ENCODE measurements at places on chromosomes 12 and 14.

DNA sequence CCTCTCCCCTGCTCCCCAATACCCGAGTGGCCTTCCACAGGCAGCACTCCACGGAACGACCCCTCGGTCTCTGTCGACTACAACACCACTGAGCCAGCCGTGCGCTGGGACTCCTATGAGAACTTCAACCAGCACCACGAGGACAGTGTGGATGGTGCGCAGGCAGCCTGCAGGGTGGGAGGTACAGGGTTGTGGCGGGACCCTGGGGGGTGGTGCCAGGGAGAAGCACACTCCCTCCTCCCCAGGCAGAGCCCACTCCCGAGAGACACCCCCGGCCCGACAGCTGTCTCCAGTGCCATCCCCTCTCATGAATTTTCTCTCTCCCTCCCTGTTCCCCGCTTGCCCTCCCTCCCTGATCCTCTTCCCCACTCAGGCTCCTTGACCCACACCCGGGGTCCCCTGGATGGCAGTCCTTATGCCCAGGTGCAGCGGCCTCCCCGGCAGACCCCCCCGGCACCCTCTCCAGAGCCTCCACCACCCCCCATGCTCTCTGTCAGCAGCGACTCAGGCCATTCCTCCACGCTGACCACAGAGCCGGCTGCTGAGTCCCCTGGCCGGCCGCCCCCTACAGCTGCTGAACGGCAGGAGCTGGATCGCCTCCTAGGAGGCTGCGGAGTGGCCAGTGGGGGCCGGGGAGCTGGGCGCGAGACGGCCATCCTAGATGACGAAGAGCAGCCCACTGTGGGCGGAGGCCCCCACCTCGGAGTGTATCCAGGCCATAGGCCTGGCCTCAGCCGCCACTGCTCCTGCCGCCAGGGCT is 9.0 kb downstream of the TNS2 start:
- no peak for DNase-seq

GRCh38 chr14:99682809-99683618 is 1.1 kb upstream of the CYP46A1 start:
- DNase-seq = peak; percentile 68

- no peak for DNase-seq
Measured at GRCh38 chr14:99309220-99309766, 37.3 kb upstream of the BCL11B start.

- no peak for DNase-seq
Measured at GRCh38 chr14:69539631-69540410, 34.9 kb downstream of the CCDC177 start.

DNA sequence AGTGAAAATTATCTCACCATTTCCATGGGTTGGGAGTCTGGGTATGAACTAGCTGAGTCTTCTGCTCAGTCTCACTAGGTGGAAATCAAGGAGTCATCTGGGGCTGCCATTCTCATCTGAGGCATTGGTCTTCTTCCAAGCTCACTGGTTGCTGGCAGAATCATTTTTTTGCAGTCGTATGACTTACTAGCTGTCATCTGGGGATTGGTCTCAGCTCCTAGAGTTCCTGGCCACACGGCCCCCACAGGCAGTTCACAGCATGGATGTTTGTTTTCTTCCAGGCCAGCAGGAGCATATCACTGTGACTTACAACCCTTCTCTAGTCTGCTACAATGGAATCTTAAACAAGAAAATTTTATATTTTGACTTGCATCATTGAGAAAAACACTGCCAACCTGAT is 18.6 kb upstream of the OR10AD1 start:
- DNase-seq = no peak

DNA sequence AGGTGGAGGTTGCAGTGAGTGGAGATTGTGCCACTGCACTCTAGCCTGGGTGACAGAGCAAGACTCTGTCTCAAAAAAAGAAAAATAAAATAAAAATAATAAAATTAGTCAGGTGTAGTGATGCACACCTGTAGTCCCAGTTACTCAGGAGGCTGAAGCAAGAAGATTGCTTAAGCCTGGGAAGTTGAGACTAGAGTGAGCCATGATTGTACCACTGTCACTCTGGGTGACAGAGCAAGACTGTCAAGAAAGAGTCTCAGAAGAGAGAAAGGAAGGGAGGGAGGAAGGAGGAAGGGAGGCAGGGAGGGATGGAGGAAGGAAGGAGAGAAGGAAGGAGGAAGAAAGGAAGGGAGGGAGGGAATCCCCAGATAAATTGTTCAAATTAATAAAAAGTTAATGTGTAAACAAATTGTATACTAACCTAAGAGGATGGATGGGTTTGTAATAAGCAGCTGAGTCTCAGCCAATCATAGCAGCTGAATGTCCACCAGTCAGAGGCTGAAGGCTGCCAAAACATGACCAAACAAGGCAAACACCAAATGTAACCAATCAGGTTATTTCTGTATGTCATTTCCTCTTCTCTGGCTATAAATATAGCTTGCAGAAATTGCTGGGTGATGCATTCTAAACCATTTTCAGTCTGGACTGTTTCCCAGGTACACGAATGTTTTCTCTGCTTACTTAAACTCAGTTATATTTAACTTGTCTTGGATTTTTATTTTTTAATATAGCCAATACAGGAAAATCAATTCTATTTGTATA is 6.1 kb upstream of the CDCA4 start:
- no peak for DNase-seq

DNA sequence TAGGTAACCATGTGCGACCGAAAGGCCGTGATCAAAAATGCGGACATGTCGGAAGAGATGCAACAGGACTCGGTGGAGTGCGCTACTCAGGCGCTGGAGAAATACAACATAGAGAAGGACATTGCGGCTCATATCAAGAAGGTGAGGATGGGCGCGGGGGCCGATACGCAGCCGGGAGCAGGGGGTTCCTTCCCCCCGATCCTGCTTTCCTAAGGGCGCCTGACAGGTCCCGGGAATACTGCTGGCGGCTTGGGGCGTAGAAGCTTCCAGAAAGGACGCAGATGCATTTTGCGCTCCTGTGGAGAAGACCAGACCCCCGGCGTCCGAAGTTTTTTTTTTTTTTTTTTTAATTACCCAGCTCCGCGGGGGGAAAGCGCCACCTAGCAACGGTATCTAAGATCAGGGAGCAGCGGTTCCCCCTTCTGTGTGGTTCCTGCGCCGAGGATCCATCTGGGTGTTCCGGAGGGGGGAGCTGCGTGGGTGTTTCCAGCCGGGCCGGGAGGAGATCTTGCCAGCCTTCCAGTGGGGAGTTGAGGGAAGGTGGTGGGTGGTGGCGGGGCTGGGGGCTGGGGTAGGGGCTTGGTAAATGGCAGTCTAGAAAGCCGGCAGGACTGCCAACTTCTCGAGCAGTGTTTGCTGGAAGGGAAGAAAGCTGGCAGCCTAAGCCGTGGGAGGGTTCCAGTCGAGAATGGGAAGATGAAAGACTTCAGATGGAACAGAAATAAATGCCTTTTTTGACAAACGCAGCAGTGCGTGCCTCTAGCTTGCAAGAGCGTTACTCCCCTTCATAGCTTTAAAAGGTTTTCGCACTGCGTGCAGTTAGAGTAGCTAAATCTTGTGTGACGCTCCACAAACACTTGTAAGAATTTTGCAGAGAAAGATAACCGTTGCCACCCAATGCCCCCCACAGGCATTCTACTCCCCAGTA is 764 bp downstream of the DYNLL1 start:
- DNase-seq = peak; percentile 25

- DNase-seq = no peak
Measured at GRCh38 chr14:19917955-19918518, 2.4 kb upstream of the OR4K5 start.

- no peak for DNase-seq
Measured at GRCh38 chr12:11894890-11895289, 175.8 kb upstream of the BCL2L14 start.

DNA sequence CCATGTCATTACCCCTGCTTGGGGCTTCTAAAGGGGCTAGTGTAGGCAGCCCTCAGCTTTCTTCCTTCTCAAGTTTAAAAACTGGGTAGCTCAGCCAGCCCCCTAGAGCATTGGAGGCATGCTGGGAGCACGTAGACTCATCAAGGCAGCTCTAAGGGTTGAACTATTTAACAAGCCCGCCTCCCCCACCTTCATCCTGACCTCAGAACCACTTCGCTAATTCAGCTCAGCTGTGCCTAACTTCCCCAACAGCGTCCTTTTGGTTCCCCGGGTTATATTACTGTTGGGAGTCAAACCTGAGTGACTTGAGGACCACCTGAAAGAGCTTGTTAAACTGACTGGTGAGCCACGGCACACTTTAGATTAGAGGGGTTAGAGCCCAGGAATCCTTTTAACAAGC is 30.1 kb downstream of the MAX start:
- no peak for DNase-seq

- DNase-seq = no peak
Measured at GRCh38 chr14:58575956-58576355, 61.8 kb upstream of the DACT1 start.

DNA sequence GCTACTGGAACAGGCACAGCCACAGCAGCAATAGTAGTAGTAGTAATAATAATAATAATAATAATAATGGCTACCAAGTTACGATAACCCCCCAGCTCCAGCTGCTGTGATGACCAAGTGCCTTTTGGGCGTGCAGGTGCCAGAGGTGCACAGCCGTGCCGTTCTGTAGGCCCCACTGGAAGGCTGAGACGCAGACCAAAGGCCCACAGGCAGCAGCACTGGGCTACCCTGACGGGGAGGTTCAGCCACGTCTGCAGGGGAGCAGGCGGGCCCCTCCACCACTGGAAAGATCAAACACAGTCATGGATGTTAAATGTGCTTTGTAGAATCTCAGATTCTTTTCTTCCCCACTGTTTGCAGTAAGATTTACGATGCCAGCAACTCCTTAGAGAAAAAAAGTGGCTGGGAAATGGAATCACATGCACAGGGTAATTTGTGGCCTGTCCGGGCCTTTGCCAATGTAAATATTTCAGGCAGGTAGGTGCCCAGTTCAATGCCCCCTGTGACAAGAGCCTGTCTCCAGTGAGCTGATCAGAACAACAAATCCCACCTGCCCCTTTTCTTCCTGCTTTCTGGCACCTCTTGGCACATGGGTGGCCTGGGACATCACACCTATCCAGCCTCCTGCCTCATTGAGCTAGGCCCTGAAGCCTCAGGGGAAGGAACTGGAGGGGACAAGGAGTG is 32.6 kb downstream of the CCDC85C start:
- DNase-seq = no peak

- no peak for DNase-seq
Measured at GRCh38 chr14:74065746-74066575, 18.3 kb downstream of the ALDH6A1 start.

- DNase-seq = no peak
Measured at GRCh38 chr14:56515739-56516138, 63.9 kb upstream of the TMEM260 start.

GRCh38 chr14:86084097-86084496 is 554.2 kb downstream of the FLRT2 start:
- no peak for DNase-seq

DNA sequence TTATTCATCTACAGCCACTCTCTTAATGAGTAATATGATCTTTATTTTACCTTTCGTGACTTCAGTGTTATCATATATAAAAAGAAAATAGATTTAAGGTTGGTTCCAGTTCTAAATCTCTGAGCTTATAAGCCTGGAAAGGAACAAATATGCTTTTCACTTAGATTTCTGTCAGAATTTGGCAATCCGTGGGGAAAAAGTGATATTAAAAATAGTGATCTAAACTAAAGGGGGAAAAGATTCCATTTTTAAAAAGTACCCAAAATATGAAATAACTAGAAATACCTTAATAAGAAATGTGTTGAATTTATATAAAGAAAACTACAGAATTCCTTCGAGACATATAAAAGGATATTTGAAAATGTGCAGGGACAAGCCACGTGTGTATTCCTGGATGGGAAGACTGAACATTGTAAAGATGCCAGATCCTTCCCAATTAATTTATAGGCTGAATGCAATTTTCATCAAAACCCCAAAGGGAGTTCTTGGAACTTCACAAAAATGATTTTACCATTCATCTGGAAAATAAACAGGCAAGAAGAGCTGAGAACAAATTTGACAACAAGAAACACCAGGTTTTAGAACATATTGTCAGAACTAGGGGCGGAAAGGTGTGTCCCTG is 142.5 kb downstream of the EFCAB11 start:
- DNase-seq = no peak

GRCh38 chr12:6215120-6215807 is 15.1 kb downstream of the CD9 start:
- DNase-seq = no peak

DNA sequence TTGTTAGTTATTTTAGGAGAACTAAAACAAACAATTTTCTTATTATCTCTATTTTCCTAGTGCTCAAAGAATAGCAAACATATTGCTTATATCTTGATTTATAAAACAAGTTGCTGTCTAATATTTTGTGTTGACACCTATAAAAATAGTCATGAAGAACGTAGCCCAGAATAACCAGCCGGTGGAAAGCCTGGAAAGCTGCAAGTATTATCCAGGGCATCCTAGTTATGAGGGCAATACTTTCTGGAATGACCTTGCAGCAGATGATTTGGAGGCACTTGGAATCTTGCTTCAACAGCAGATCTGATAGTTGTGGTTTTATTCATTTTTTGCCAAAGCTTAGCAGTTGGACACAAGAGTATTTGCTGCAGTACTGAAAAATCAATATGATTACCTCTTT is 948.7 kb downstream of the LRFN5 start:
- DNase-seq = no peak

- DNase-seq = peak; percentile 57
Measured at GRCh38 chr14:100317912-100318808, 5.0 kb upstream of the SLC25A47 start.

DNA sequence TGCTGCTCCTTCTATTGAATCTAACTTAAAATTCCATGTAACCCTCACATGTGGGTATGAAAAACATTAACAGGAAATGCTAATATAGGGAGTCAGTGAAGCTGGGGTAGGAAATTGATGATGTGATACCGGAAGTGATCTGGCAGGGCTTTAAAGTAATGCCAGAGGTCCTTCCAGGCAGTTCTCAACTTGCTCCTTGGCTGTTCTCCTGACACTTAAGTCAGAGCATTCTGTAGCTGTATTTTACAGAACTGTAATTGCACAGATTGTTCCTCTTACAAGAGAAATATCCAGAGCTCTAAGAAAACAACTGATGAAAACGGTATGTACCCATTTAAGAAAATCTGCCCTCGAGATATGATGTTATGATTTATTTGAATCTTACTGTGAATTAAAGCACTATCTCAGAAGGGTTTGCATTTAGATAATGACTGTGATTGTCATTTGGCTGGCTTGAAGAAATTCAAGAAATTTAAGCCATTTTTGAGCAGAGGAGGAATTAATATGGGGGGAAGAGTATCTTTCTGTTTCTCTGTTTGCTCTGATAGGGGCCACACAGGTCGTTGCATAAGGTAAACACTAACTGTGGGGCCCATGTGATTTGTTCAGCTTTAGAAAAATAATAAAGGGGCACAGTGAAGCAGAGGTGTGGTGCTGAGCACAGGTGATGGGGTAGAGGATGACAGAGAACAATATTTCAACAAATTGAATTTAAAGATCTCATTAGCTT is 88.4 kb downstream of the BBS10 start:
- DNase-seq = no peak

DNA sequence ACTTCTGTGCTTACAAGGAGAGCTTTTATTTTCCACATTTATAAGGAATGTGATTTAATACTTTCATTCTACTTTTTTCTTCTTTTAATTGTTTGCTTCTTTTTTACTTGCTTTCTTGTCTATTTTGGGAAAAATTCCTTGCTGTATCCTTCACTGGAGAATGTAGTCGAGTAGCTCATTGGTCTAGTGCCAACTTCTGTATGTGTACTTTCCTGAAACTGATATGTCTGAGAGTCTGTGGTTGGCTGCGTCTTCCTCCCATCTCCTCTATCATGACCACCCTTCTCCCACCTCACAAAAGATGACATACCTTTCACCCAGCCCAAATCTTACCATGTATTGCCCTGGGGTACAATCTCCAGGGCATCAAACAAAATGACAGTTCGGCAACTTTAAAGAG is 51.8 kb downstream of the MSRB3 start:
- DNase-seq = no peak
